ENCODE measurements at places on chromosomes 3 and 15.

- no peak for DNase-seq
Measured at GRCh38 chr15:82624008-82624407, 23.2 kb downstream of the CPEB1 start.

GRCh38 chr15:42239528-42240182 lies 31.6 kb upstream of the VPS39 start:
- no peak for DNase-seq

DNA sequence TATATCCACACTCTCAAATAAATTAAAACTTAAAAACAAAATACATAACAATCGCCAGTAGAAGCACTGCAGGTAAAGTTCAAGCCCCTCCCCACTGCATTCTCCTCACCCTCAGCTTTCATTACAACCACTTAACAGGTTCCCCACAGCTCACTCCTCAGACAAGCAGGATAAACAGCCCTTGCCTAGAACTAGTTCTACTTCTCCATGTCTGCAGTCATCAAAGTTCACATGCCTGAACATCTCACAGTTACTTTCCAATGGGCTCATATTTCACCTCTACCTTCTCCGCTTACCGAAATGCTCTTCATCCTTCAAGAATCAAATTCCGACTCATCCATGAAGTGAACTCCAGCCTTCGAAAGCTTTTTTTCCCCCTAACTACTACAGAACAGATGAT lies 4.1 kb downstream of the YEATS2 start:
- no peak for DNase-seq

GRCh38 chr3:18591120-18591519 lies 166.0 kb upstream of the SATB1 start:
- no peak for DNase-seq

DNA sequence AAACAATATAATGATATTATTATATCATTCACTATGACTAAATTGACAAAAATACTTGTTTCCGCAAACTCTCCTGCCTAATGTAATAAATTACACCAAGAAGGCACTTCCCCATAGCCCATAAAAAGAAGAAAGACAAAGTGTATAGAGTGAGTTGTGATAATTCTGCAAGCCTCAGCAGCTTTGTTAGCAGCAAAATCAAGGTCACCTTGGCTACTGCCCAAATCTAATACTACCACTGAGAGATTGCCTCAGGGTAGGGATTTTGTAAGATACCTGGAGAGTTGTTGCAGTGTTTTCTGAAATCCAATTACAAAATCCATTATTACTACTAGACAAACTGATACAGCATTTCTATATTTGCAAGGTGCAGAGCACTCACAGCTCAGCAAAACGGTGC lies 503.5 kb downstream of the FGF12 start:
- DNase-seq: no peak

GRCh38 chr3:173913397-173913796 lies 515.9 kb downstream of the NLGN1 start:
- no peak for DNase-seq

- DNase-seq: no peak
Measured at GRCh38 chr3:42590989-42591756, 513 bp downstream of the SS18L2 start.

GRCh38 chr15:94293411-94294402 lies 62.3 kb downstream of the MCTP2 start:
- no peak for DNase-seq

DNA sequence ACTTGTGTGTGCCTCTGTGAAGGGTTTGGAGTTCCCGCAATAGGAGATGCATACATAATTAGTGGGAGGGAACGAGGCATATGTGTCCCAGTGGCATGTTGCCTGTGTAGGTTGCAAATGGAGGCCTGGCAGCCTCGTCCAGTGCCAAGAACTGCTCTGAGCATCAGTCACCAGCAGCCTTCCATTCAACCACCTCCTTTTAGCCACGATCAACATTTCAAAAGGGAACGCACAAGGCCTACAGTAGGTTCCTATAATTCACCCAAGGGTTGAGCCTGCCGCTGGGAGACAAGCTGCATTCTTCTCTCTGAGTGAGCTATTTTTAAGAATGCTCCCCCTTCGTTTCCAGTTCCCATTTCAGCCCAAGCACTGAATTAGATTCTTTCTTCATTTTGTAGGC lies 78.8 kb upstream of the CTNNB1 start:
- DNase-seq: peak; percentile 17

- no peak for DNase-seq
Measured at GRCh38 chr15:69414701-69415167, 585 bp downstream of the KIF23 start.

- no peak for DNase-seq
Measured at GRCh38 chr3:29164825-29165224, 116.0 kb upstream of the RBMS3 start.

DNA sequence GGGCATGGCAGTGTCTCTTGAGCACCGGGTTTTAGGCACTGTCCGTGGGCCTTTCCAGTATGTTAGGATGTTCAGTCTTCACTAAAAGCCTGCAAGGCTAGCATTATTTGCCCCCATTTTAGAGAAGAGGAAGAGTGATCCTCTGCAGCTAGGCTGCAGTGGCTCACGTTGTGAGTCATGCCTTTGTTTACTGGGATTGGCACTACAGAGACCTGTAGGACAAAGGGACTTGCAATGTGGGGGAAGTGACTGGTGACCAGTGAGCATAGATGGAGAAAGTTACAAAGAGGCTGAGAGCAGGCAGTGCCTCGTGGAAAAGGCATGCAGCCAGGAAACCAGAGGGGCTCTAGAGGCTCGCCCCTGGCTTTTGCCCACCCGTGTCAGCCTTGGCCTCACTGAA lies 26.8 kb upstream of the CPNE9 start:
- DNase-seq: no peak

Measured in cerebellum (tissue), 4 donors.